ENCODE measurements at places on chromosomes 7 and 10.
A peak's percentile ranks its signal among the peaks of the same experiment; 100 is the strongest.

DNA sequence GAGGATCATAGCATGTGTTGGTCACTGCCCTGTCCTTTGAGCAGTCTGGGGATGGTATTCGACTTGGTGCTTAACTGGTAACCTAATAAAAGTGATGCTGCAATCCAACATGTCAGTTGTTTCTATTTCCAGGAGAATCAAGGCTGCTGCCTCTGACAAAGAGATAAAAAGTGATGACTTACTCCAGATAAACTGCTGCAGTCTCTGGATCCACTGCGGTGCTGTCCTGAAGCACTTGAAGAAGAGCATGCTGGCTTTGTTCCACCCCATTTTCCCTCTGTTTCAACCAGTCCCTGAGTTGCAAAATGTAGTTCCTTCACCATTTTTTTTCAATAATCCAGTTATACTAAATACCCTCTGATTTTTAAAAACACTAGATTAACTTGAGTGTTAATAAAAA, 403.5 kb upstream of the ANKRD30A start:
- DNase-seq, result no peak

GRCh38 chr10:112896273-112896672, 53.8 kb upstream of the TCF7L2 start:
- DNase-seq, result no peak

DNA sequence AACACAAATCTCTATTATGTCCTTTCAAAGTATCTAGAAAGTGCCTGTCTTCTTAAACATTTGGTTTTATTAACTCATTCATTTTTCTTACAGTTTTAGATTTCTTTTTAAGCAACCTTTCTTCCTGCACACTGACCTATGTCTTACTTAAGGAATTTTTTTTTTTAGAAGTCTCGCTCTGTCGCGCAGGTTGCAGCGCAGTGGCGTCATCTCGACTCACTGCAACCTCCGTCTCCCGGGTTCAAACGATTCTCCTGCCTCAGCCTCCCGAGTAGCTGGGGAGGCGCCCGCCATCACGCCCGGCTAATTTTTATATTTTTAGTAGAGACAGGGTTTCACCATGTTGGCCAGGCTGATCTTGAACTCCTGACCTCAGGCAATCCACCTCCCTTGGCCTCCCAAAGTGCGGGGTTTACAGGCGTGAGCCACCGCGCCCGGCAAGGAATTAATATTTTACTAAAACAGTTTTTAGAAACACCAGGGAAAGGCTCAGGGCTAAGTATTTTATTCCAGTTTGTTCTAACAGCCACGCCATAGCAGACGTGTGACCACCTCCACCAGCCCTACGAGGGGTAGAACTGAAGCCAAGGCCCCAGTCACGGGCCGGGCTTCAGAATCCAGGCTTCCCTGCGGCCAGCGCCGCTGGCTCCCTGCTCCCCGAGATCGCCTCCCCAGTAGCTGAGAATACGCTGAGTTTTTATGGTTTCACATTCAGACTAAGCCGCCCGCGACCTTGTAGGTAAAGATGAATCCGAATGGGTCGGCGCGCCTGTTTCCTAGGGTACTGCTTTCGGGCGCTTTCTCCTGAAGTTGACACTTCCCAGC, 941 bp upstream of the LUC7L2 start:
- DNase-seq, result no peak

DNA sequence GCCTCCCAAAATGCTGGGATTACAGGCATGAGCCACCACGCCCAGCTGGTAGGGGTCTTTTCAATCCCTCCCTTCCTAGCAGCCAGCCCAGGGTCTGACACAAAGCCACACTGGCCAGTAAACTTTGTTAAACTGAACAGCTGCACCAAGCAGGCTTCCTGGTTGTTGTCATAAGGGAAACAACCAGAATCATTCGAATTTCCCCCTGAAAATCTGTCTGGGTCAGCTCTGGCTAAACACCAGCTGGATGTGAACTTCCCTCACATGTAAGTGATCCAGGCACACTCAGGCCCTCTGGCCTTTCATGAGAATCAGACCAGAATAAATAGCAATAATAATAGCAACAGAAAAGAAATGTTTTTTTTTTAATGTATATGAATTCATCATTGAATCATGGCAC, 7.4 kb downstream of the IMPDH1 start:
- no peak for DNase-seq

GRCh38 chr7:55657654-55658053, 85.4 kb upstream of the VOPP1 start:
- DNase-seq, result no peak

- DNase-seq, result no peak
These were observed 86.5 kb upstream of the NMT2 start for GRCh38 chr10:15254808-15255648.

DNA sequence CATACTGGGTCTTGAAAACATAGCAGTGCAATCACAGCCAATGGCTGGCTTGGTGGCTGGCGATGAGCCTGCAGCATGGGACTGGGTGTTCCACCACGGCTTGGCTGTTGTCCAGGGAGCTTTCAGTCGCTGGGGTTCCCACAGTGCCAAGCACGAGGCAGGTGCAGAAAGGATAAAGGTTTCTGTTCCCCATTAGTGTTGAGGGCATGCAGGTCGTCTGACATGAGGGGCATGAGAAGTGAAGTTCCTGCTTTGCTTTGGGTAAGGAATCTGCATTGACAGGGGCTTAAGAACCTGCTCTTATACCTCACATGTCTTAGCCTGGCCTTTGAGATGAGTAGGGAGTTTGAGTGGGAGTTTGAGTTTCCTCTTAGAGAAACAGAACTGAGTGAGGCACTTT, 9.0 kb upstream of the CFTR start:
- DNase-seq, result no peak

DNA sequence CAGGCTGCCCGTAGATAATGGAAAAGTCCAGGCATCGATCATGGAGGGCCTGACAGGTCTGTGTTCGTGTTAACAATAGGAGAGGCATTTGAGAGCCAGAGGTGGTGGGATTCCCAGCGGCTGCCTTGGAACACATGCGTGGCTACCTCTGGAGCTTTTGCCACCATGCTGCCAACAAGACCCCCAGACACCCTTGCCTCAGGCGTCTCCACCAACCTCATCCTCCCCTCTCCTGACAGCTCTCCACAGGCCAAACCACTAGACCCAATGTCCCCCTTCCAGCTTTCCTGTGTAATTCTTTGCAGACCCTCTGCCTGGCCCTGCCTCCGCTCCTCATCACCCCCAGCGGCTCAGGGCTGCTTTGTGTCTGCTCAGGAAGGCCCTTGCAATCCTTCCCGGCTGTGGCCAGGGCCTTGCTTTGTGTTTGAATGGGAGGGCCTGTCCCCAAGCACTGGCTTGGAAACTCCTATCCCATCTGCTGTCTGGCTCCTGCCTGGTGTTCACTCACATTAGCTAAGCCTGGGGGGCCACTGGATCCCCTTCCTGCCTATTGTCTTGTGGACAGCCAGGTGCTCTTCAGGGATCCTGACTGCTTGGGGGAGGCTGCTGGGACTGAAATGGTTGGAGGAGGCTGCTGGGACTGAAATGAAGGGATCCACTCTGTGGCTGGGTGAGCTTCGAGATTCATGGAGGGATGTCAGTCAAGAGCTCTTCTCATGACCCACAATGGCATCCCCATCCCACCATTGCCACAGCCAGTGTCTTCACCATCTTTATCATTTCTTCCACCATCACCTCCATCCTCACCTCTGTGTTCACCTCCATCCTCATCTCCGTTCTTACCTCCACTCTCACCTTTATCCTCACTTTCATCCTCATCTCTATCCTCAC, 60.8 kb upstream of the ELN start:
- DNase-seq, result no peak

DNA sequence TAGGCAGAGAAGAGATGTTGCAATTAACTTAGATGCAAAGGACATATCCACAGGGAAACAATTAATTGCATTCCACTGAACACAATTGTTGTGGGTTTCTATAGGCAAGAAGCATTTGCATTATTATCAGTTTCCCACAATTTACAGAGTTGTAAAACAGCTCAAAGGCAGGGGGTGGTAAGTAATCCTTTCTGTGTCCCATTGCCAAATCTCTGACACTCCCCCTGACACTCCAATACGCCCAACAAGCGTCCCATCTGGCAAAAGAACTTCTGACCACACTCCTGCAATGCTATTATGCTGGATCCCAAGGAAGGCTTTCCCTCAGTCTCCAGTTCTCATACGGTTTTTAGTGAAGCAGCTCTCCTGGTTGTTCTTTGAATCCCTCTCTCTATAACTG, 179.8 kb downstream of the CXCL12 start:
- DNase-seq, result no peak

GRCh38 chr7:1673581-1674118, 3.6 kb downstream of the ELFN1 start:
- no peak for DNase-seq

DNA sequence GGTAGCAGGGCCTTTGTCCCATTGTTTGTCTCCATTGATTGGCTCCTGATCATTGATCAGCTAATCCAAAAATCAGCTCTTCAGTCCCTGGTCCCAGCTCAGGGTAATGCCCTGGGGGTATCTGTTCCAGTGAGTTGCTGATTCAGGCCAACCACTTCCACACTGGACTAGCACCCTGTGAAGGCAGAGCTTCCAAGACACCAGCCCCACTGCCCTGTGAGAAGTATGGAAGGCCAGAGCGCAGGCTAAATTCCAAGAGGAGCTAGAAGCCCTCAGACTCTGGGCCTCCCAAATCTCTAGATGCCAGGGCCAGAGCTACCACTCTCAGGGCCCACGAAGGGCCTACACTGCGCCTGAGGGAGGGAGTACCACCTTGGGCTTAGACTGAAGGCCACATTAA, 10.4 kb downstream of the TMEM72 start:
- no peak for DNase-seq

- no peak for DNase-seq
These were observed 8.0 kb upstream of the BEND7 start for GRCh38 chr10:13536674-13537366.

DNA sequence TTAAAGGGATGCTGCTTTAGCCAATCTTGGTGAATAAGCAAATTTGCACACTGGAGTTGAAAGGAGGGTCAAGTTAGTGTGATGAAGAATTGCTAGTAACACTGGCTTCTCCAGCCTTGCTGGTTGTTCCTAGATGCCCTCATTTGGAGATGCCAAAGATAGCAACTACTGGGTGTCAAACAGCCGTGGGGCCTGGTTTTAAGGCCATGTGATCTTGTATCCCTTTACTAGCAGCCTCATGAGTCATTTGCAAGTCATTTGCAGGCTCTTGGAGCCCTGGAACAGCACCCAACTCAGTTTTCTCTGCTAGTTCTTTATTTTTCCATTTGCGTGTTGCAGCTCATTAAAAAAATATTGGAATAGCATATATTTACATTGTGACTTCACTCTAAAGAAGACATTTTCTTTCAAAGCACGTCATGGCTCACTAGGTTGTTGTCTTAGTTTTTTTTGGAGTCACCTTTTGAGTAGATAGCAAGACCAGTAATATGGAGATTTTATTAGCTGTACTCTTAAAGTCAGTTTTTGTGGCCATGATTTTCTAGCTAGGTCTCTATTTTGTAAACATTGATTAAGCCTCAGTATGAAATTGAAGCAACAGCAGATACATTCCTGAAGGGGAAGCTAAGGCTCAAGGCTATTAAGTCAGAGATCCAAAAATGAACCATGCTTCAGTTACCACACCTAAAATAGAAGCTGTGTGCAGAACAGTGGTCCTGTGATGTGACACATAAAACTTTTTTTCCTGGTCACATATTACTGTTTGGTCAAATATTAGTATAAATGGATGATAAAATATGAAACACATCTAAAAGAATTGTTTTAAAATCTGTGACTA, 1.3 kb downstream of the LSMEM1 start:
- peak; percentile 82 for DNase-seq

GRCh38 chr7:32881074-32881982, 10.2 kb downstream of the KBTBD2 start:
- no peak for DNase-seq

- peak; percentile 18 for DNase-seq
These were observed 109.9 kb downstream of the ITGB8 start for GRCh38 chr7:20440472-20441105.

GRCh38 chr10:93261961-93262610, 188.4 kb downstream of the CYP26A1 start:
- DNase-seq, result no peak

DNA sequence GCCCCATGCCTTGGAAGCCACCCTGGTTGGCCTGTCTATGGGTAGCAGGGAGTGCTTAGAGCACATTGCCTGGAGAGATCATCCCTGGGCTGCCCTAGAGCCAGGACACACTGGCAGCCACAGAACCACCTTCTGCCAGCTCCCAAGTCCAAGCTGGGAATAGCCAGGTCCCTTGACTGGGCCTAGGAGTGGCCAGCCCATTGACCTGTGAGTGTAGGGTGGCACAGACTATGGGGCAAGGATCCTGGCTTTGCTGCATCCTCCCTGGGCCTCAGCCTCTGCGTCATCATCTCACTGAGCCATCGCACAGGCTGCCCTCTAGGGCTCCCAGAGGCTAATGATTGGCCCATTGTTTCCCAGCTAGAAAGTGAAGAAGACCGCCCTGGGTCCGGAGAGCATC, 7.0 kb downstream of the AQP1 start:
- no peak for DNase-seq

DNA sequence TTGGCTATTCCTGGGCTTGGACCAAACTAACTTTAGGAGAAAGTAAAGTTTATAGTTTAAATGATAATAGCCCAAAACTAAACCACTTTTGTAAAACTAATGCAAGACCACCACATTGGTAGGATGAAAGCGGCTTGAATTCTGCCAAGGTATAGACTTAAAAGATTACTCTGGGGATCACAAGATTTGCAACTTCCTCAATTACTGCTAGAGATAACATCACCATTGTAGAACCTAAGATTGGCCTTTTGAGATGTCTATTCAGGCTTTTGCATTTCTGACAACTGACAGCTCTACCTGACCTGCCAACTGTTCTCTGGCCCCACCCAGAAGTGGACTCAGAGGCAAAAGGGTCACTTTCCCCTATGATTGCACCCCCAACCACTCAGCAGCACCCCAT, 162.4 kb downstream of the TNS3 start:
- no peak for DNase-seq

DNA sequence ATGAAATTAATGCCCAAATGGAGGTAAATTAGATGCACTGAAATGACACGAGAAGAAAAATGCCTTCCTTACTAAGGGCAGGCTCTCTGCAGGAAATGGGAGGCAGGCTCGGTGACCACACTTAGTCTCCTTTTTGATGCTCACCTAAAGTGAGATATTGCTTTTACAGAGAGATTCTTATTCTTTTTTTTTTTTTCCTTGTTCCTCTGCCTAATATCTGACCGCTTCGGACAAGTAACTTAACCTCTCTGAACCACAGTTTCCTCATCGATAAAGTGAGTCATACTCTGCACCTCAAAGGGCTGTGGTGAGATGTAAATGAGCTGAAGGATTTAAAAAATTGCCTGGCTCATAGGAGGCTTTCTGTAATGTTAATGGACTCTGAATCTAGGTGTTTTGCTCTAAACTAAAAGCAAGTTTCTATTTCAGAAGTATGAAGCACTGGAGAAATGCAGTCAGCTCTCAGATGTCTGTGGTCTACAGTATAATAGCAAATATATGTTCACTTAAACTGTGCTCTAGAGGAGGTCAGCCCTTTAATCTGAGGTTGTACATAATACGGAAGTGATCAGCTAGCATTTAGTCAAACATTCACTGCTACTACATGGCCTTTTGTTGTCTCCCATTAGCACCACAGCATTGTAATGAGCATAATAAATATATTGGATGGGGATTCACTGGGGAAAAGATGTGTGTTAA, 23.2 kb downstream of the NKX2-3 start:
- no peak for DNase-seq

- DNase-seq, result no peak
These were observed 88.8 kb downstream of the ELMO1 start for GRCh38 chr7:37359662-37360444.
